ENCODE measurements at places on chromosomes 4 and X.

- no peak for DNase-seq
- no peaks in the 10 kb centered on the region for H3K4me1 ChIP-seq
- no peak overlapping the region for H3K4me3 ChIP-seq
- H3K27ac ChIP-seq, result no peak overlapping the region
- H3K27me3 ChIP-seq, result no peaks in the 10 kb centered on the region
Measured at GRCh38 chrX:78333521-78333920, 6.1 kb upstream of the CYSLTR1 start.

DNA sequence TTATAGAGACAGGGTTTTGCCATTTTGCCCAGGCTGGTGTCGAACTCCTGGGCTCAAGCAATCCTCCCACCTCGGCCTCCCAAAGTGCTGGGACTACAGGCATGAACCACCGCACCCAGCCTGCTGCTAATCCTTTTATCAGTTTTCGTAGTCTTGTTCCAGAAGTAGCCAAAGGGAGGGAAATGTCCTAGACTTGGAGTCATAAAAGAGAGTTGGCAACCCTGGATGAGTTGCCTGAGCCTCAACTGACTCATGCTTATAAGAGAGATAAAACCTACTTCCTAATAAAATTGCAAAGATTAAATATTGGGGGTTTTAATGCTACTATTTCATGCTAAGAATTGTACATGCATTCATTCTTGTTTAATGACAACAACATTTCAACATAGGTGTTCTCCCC lies 44.3 kb downstream of the CD40LG start:
- H3K4me1 ChIP-seq, result peaks cover 3% of the 10 kb centered on the region
- no peaks in the 10 kb centered on the region for H3K36me3 ChIP-seq
- no peaks in the 10 kb centered on the region for H3K27me3 ChIP-seq
- DNase-seq, result no peak
- no peak overlapping the region for H3K4me3 ChIP-seq

DNA sequence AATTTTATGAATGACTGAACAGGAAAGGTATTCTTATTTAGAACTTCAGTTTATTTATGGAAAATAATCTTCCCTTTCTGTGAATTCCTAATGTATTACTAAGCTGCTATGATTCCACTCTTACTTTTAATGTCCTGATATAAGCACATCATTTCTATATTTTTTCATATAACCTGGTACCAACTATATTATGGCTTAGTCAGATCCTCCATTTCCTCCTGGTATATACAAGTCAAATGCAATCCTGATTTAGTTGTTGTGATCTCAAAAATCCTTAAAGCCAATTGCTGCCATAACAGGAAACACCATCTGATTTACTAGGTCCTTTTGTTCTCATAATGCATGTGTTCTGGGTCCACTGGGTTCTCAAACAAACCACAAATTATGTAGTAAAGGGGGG lies 26.8 kb downstream of the TRMT2B start:
- no peaks in the 10 kb centered on the region for H3K4me1 ChIP-seq
- DNase-seq, result no peak
- peaks cover 16% of the 10 kb centered on the region for H3K36me3 ChIP-seq
- no peak overlapping the region for H3K4me3 ChIP-seq
- no peak overlapping the region for H3K27ac ChIP-seq
- no peaks in the 10 kb centered on the region for H3K27me3 ChIP-seq

- peak; percentile 82 for DNase-seq
- H3K27ac ChIP-seq, result no peak within 1 kb of the TSS
- no peaks in the 10 kb centered on the region for H3K36me3 ChIP-seq
Measured at GRCh38 chrX:106802388-106803275, at the start of gene TBC1D8B. TSS of gene TBC1D8B (plus strand) at chrX:106802673. CDS start at chrX:106802854, 181 bp downstream.

DNA sequence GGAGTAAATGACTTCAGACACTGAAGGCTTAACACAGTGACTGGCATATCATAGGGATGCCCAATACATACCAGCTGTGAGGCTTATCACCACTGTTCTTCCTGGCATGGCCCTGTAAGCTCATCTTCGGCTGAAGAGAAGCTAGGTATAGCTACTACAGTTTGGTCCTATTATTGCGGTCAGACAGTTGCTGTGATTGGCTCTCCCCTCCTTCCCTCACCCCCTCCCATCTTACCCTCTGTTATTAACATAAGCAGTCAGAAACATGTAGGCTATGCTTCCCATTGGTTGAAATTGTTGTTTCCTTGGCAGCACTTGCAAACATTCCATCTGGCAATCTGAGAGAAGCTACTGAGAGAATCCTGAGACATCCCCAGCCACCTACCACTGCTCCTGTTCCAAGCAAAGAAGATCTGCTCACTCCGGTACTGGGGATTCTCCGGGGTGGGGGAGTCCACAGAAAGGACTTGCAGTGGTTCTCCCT lies at the start of gene AKAP14:
Gene AKAP14, plus strand, starts transcription at position 51 of the 484 bp plus-strand sequence. CDS start 7,331 bp downstream, outside the sequence.
- H3K36me3 ChIP-seq, result 0 out of 3 replicates have a peak, but pooled peaks cover 2% of the 10 kb centered on the region
- peak; percentile 46 for DNase-seq
- H3K27ac ChIP-seq, result no peak within 1 kb of the TSS

GRCh38 chr4:15354371-15355297 lies 73.2 kb upstream of the C1QTNF7 start:
- no peaks in the 10 kb centered on the region for H3K36me3 ChIP-seq
- DNase-seq, result no peak
- H3K27me3 ChIP-seq, result no peaks in the 10 kb centered on the region

GRCh38 chr4:123484291-123484926 lies 87.8 kb downstream of the SPRY1 start:
- no peaks in the 10 kb centered on the region for H3K4me1 ChIP-seq
- H3K4me3 ChIP-seq, result no peak overlapping the region
- no peak for DNase-seq
- H3K27me3 ChIP-seq, result no peaks in the 10 kb centered on the region
- no peaks in the 10 kb centered on the region for H3K36me3 ChIP-seq

GRCh38 chr4:28842271-28842670 lies 1877.9 kb upstream of the PCDH7 start:
- H3K27me3 ChIP-seq, result no peaks in the 10 kb centered on the region
- H3K4me3 ChIP-seq, result no peak overlapping the region
- no peak overlapping the region for H3K27ac ChIP-seq
- no peak for DNase-seq

DNA sequence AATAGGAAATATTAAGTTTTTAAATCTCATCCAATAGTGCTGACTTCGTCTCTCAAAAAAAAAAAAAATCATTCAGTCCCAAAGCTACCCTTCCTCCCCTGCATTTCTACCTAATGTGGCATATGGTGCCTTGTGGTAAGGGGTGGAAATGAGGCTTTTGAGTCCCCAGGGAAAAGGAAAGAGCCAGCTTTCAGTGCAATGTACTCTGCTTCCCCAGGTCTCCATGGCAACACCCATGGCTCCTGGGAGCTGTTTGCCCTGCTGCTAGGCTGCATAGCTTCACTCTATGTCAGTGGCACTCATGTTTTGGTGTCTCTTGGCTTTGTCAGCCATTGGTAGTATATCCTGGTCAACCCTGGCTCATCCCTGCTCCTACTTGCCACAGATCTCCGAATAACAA lies 175.9 kb downstream of the SLC39A8 start:
- H3K4me1 ChIP-seq, result no peaks in the 10 kb centered on the region
- no peaks in the 10 kb centered on the region for H3K27me3 ChIP-seq
- no peak overlapping the region for H3K4me3 ChIP-seq
- H3K36me3 ChIP-seq, result no peaks in the 10 kb centered on the region

- H3K36me3 ChIP-seq, result peaks cover 11% of the 10 kb centered on the region
- H3K27ac ChIP-seq, result no peak overlapping the region
- no peaks in the 10 kb centered on the region for H3K4me1 ChIP-seq
- H3K27me3 ChIP-seq, result no peaks in the 10 kb centered on the region
- H3K4me3 ChIP-seq, result no peak overlapping the region
Measured at GRCh38 chr4:99447079-99447478, 11.9 kb upstream of the ADH7 start.

- no peaks in the 10 kb centered on the region for H3K27me3 ChIP-seq
- no peak for DNase-seq
- no peak overlapping the region for H3K4me3 ChIP-seq
- no peaks in the 10 kb centered on the region for H3K4me1 ChIP-seq
- H3K36me3 ChIP-seq, result no peaks in the 10 kb centered on the region
Measured at GRCh38 chrX:31483336-31483735, 411.5 kb upstream of the FTHL17 start.

DNA sequence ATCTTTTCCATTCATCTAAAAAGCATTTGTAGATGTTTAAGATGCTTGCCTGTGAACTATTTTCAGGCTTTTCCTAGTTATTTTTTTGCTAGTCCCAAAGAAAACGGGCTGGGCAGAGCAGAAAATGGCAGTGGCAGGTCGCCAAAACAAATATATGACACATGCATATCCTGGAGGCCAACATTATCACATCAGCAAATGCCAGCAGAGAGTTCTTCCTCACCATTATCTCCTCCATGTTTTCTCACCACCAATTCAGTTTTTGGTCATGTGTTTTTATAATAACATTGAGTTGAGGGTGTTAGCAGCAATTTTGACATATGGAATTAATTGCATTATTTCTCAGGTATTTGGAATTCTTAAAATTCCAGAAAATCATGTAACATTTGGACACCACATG lies 97.9 kb upstream of the EOLA2 start:
- no peaks in the 10 kb centered on the region for H3K27me3 ChIP-seq
- DNase-seq, result no peak
- no peak overlapping the region for H3K27ac ChIP-seq

DNA sequence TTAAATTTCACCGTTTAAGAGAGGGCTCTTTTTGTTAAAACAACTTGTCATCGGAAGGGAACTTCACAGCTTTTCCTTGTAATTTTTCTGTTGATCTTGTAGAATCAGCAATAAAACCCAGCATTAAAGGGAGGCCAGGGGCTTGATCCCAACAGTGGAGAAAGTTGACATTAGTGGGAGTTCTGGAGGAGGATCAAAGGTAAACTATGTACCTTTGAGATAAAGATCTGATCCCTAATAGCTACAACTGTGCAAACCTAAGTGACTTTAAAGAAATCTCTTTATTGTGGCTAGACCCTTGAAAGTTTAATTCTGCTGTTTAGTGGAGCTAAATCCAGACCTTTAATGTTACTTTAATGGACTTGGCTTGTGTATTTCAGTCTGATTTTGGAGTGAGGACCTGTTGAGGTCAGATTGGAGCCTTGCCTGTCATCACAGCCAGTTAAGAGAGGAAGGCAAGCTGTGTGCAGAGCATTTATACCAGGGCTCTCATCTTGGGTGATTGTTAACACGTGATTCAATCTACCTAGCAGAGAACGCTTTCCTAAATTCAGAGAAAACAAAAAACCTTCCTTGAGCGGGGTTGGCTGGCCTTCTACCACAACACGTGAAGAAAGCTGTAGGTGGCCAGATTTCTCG lies 1.7 kb downstream of the DOCK11 start:
- H3K4me1 ChIP-seq, result peaks cover 2% of the 10 kb centered on the region
- H3K27ac ChIP-seq, result no peak overlapping the region
- H3K4me3 ChIP-seq, result peak overlapping the region; percentile 95

DNA sequence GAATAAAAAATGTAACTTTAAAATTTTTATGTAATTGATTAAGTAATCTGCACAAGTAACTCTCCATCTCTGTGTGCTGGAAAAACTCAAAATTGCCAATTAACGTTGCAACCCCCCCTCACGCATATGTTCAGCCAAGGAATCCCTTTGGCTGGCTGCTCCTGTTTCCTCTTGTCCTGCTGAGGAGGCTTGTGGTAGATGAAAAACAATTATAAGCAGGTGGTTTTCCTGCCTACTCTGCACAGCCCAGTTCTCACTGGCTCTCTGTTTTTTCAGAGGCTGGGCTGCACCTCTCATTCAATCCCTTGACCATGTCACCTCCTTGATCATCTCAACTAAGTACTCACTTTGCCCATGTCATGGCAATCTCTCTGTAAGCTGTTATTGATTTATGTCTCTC lies 1068.4 kb downstream of the ARAP2 start:
- no peak for DNase-seq
- H3K36me3 ChIP-seq, result no peaks in the 10 kb centered on the region
- H3K27me3 ChIP-seq, result no peaks in the 10 kb centered on the region
- H3K27ac ChIP-seq, result no peak overlapping the region
- peaks cover 3% of the 10 kb centered on the region for H3K4me1 ChIP-seq

- no peaks in the 10 kb centered on the region for H3K4me1 ChIP-seq
- H3K27ac ChIP-seq, result no peak overlapping the region
- DNase-seq, result no peak
- no peaks in the 10 kb centered on the region for H3K27me3 ChIP-seq
- H3K36me3 ChIP-seq, result peaks cover 8% of the 10 kb centered on the region
Measured at GRCh38 chrX:135388841-135389240, 32.9 kb upstream of the SMIM10L2A start.

DNA sequence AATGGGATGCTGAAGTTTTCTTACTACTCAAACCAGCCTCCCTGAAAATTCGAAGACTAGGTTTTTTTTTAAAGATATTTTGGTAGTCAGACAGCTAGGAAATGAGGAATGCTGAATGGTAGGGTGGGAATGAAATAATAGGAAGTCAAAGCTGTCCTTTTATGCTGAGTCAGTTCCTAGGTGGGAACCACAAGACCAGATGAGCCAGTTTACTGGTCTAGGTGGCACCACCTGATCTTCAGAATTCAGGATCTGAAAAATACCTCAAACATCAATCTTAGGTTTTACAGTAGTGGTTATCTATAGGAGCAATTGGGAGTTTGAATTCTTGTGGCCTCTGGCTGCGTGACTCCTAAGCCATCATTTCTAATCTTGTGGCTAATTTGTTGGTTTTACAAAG lies 183.1 kb upstream of the GALNT7 start:
- H3K36me3 ChIP-seq, result peaks cover 9% of the 10 kb centered on the region
- DNase-seq, result no peak
- peaks cover 7% of the 10 kb centered on the region for H3K4me1 ChIP-seq
- no peak overlapping the region for H3K27ac ChIP-seq
- H3K4me3 ChIP-seq, result no peak overlapping the region
- H3K27me3 ChIP-seq, result no peaks in the 10 kb centered on the region

DNA sequence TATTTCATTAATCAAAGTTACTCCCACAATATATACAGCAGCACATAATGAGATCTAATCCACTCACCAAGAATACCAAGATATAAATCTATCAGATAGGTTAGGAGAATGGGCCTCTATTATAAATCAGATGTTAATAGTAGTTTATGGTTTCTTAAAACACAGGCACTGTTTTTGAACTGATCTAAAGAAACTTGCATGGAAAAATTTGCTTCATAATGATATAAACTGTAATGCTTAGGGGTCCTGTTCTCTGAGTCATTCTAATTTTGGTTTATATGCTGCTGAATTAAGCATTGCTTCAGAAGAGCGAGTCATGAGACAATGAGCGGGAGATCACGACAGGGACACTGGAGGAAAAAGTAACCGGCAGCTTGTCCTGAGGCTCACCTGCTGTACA lies 113.3 kb upstream of the OTUD4 start:
- H3K27ac ChIP-seq, result no peak overlapping the region
- no peaks in the 10 kb centered on the region for H3K27me3 ChIP-seq
- H3K4me1 ChIP-seq, result no peaks in the 10 kb centered on the region
- H3K36me3 ChIP-seq, result no peaks in the 10 kb centered on the region

All from H9 (cell line).